Stimulated activated CD8-positive, alpha-beta memory T cell treated with anti-CD3 and anti-CD28 coated beads, Interleukin-4, amount 100 ng/mL, for 48 hours (primary cell): ENCODE measurements at places on chromosomes 11 and 22.

GRCh38 chr11:38304926-38305325, 1706.9 kb upstream of the RAG2 start:
- no peak for DNase-seq

- no peak for DNase-seq
Observed at GRCh38 chr11:78476066-78476465, 58.4 kb upstream of the GAB2 start.

GRCh38 chr11:108895579-108896480, 231.0 kb downstream of the DDX10 start:
- DNase-seq: no peak

DNA sequence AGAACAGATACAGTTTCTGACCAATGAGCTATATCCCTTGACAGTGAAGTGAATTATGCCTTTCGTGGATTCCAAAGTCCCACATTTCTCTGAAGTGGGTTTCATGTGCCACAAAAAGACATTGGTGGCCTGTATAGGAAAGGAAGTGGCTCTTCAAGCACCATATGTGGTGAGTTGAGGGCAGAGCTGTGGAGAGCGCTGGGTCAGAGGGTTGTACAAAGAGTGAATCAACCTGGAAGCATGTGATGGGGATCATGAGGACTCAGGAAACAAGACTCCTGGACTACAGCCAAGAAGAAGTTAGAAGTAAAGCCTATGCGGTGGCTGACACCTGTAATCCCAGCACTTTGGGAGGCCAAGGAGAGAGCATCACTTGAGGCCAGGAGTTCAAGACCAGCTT, 579 bp upstream of the SLC5A4 start:
- no peak for DNase-seq

- DNase-seq: no peak
Observed at GRCh38 chr11:61114913-61115312, 12.6 kb downstream of the CD5 start.

DNA sequence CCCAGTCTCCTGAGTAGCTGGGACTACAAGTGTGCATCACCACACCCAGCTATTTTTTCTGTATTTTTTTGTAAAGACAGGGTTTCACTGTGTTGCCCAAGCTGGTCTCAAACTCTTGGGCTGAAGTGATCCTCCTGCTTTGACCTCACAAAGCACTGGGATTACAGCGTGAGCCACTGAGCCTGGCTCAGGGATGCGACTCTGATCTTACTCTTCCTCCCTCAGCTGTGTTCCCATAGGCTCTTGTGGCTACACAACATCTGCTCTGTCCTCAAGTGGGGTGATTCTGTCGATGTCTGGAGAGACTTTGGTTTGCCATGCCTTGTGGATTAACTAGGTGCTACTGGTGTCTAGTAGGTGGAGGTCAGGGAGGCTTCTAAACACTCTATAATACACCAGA, 127.0 kb upstream of the SERPIND1 start:
- DNase-seq: no peak

GRCh38 chr11:131695889-131696429, 325.5 kb downstream of the NTM start:
- no peak for DNase-seq
